ENCODE measurements at places on chromosomes 12 and 14. TPM values are rescaled to one million over a fixed set of nuclear protein-coding genes. Genes with fewer than 3 reads are reported as not detected.
A peak's percentile ranks its signal among the peaks of the same experiment; 100 is the strongest.

- peak; percentile 47 for DNase-seq
These were observed 388.1 kb downstream of the ZFP36L1 start for GRCh38 chr14:68404652-68405183.

EMP1 gene
- 15.6 TPM for total RNA-seq

DNA sequence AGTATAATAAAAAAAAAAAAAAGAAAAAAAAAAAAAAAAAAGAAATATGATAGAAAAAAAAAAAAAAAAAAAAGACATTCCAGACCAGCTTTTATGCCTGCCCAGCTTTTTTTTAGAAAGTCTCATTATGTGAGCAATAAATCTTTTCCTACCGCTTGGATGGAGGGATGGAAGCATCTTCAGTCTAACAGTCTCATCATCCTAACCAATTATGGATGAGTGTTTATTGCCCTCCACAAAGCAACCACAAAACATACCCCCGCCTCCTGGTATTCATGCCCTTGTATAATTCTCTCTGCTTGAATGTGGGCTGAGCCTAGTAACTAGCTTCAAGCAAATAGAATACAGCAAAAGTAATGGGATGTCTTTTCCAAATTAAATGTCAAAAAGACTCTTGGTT lies 33.7 kb upstream of the ADAMTS20 start:
- no peak for DNase-seq

DNA sequence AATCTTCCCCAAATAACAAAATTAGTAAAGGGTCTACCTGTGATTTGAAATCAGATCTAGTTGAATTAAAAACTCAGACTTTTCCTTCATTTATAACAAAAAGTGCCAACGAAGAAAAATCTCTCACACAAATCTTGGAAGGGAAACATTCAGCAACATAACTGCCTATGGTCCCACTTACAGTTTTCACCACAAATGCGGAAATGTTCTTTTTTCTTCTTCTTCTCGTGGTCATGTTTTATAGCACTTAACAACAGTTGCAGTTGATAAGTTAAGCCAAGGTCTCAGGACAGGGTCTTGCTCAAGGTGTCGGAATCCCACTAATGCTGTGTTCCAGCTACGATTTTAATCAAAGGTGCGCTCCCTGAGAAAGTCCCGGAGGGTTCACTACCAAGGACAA lies 10.1 kb downstream of the RNASE6 start:
- DNase-seq = no peak

GRCh38 chr12:129193263-129193871 lies 340.1 kb downstream of the GLT1D1 start:
- peak; percentile 3 for DNase-seq

DNA sequence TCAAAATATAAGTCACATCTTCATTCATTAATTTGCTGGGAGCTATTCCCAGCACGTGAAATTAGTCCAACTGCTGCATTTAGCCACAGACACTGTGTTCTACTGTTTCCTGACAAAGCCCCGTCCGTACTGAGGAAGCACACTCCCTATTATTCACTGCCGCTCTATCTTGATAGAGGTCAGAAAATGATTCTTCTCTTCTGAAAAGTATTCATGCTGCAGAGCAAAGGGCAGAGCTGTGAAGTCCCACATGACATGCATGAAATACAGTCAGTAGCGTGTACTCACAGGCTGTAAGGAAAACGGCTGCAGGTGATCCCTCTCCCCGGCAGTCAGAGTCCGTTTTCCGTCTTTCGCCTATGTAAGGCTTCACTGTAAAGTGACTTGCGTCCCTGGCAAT lies 302.5 kb upstream of the FKBP4 start:
- DNase-seq = no peak

GRCh38 chr12:8562310-8562709 lies 21.6 kb upstream of the CLEC4E start:
- no peak for DNase-seq

DNA sequence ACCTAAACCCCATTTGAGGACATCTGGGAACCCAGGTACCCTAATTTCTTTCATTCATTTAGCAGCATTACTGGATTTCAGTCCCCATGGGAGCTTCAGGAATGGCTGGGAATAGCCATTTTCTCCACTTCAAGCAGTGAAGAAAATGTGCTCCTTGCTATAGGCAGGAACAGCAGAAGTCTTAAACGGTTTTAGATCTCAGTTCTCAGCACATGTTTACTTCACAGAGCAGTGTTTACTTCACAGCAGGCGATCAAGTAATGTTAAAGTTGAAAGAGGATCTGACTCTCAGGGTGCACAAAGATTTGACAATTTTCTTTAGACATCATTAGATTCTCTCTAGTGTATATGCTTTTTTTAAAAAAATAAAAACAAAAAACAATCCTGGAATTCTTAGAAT lies 109.3 kb downstream of the TBC1D30 start:
- no peak for DNase-seq

TEX22 gene
- 0.38 TPM for total RNA-seq

DNA sequence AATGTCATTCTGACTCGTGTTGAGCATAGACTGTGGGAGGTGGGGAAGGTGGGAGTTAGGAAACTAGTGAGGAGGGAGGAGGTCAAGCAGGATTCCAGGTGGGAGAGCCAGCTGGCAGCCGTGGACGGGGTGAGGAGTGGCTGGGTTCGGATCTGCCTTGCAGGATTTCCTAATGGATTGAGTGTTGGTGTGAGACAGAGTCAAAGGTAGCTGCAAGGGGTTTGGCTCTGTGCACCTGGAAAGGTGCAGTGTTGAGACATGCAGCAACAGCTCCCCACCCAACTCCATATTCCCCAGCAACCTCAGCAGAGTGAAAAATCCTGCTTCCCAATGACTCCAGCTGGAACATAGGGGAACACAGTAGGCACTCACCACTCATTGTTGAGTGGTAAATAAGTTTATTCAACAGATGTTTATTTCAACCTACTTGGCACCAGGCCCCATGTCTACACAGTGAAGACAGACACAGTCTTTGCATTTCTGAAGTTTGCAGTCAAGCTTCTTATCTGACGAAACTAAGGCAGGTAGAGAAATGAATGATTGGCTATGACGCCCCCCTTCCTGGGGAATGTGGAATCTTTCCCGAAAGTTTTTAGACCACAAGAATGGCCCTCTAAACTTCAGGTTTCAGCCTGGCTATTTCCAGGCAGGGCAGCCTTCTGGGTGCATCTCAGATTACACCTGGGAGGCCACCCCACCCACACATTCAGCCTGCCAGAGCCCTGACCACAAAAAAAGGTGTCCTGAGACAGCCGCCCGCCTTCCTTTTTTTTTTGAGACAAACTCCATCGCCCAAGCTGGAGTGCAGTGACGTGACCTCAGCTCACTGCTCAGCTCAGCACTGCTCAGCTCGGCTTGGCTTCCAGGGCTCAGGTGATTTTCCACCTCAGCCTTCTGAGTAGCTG lies 37.9 kb upstream of the PLEKHG6 start:
- peak; percentile 98 for DNase-seq

ANO2 gene
- not detected for total RNA-seq

DNA sequence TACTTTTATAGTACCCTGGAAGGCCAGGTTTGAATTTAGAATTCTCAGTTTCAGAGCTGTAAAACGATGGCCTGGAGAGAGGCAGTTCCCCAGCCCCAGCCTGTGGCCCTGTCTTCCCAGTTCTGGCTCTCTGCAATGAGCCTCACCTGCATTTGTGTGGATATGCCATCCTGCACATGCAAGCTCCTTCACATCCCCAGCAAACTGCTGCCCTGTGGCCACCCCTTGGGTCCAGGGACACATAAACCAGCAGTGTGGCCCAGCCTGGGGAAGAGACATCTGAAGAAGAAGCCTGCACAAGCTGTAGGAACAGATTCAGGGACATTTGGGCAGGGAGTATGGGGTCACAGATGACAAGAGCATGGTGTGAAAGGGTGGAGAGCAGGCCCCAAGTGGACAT lies 174.3 kb upstream of the CRY1 start:
- no peak for DNase-seq

TSHR gene
- not detected for total RNA-seq

KCNJ8 gene
- not detected for total RNA-seq

DNA sequence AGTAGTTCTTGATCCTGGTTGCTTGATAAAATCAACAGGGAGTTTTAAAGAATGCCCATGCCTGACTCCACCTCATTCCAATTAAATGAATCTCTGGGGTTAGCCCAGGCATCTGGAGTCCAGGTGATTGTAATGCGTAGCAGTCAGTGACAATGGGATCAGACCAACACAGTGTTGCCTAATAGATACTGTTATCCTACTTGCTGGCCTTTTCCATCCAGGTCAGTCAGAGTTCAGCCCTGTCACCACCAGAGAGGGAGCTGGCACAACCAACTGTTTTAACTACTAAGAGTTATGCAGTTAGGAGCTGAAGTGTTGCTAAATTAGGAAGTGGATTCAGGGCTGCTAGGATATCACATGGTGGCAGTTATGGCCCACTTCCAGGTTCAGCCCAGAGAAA lies 107.1 kb downstream of the GPR135 start:
- peak; percentile 88 for DNase-seq

DNA sequence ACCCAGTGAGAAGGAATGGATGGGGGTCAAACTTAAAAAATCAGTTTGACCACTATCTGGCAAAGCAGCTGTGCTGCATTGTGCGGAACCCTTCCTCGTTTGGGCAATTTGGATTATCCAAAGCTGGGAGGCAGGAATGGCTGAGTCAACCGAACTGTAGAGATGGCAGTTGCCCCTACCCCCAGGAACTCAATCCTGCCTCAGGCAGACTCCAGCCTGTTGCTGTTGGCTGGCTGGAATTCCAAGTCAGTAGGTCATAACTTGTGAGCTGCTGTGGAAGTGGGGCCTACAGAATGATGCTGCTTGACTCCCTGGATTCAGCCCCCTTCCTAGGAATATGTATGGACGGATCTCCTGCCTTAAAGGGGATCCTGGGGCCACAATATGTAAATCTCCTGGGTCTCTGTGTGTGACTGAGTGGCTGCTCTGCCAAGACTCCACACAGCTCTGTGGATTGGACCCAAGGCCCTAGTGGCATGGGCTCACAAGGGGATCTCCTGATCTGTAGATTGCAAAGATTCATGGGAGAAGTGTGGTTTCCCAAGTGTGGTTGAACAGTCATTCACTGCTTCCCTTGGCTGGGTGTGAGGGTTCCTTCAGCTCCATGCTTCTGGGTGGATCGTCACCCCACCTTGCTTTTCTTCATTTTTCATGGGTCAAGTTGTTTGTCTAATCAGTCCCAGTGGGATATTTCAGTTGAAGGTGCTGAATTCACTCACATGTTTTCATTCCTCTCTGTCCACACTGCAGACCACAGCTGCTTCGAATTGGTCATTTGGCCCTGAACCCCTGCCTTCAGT lies 19.2 kb downstream of the LUM start:
- no peak for DNase-seq

GRCh38 chr12:2937500-2937899 lies 21.7 kb upstream of the TEAD4 start:
- DNase-seq = no peak

TMEM119 gene
- total RNA-seq = not detected

GRCh38 chr14:78242086-78242485 lies 71.9 kb downstream of the NRXN3 start:
- DNase-seq = no peak

DNA sequence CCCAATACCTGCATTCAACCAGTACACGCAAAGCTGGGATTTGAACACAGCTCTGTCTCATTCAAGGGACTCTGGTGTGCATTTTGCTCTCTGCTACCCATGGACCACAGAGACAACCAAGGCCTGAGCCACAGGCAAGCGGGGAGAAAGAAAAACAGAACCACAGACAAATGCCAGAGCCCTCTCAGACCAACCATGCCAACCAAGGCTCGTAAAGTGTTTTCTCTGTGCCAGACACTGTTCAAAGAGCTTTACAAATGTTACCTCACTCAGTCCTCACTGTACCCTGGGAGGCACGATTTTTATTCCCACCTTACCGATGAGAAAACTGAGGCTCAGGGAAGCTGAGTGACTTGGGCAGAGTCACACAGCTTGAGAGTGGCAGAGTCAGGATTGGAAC lies 32.4 kb upstream of the EML1 start:
- no peak for DNase-seq

NUAK1 gene
- 7.6 TPM for total RNA-seq

- DNase-seq = peak; percentile 36
These were observed 21.1 kb upstream of the KRT8 start for GRCh38 chr12:52925717-52926595.

DNA sequence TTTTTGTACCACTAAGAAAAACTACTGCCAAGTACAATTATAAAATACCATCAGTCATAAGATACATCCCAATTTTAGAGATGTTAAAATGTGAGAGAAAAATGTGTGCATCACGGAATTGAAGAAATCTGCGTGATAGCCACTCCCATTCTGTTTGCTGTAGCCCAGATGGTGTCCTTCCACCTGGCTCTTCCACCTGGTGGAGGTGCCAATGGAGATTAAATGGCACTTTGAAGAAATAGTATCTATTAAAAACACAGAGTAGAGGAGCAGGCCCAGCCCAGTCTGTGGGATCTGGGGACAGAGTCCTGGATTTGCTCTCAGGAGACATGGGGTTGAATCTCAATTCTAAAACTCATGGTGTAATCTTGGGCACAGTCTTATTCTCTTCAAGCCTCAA lies 35.5 kb downstream of the TSPAN11 start:
- no peak for DNase-seq

- no peak for DNase-seq
These were observed 137.5 kb upstream of the KRAS start for GRCh38 chr12:25388183-25388582.

- no peak for DNase-seq
These were observed 1.7 kb downstream of the BTBD7 start for GRCh38 chr14:93331002-93331727.

MIP gene
- total RNA-seq = not detected

- no peak for DNase-seq
These were observed 96.6 kb upstream of the SLC35F4 start for GRCh38 chr14:57962325-57963035.

DNA sequence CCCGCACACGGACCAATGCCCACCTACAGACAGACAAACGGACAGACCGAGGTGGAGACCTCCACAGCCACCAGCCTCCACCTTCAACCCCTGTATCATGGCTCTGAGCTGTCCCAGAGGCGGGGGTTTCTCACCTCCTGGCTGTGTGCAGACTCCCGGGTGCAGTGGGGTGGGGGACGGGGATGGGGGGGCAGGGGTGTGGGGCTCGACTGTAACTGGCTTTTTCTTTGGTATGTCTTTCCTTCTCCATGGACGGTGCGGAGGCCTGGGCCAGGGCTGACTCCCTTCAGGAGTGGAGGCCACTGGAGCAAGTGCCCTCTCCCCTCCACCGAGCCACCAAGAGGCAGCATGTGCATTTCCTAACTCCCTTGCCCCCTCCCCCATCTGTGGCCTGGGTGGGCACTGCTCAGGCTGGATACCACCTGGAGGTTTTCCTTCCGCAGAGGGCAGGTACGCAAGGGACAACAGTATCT lies 122.6 kb downstream of the ESRRB start:
- no peak for DNase-seq

ABCD4 gene
- total RNA-seq = 13.2 TPM

- DNase-seq = no peak
These were observed 450.4 kb downstream of the LRFN5 start for GRCh38 chr14:42057111-42057510.

GRCh38 chr12:15788233-15789219 lies 662 bp downstream of the EPS8 start:
- DNase-seq = peak; percentile 50

NEUROD4 gene
- total RNA-seq = not detected

DNA sequence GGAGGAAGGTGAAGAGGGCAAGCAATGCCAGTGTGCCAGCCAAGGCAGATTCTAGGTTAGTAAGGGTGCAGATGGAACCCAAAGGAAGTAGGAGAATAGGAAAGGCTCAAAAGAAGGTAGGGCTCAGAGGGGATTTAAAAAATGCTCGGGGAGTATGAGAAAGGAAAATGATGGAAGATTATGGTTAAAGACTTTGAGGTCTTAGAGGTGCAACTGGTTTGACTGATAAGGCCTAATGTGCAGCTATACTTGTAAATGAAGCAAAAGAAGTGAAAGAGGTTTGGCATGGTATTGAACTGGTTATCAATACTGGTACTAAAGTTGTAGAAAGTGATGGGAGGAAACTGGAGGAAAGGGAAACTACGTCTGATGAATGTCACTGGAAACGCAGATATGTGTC lies 94.7 kb downstream of the RPS6KA5 start:
- DNase-seq = no peak

All from bronchial epithelial cell (primary cell).